Uterus (tissue), 4 donors: ENCODE measurements at places on chromosomes 7 and 10.

DNA sequence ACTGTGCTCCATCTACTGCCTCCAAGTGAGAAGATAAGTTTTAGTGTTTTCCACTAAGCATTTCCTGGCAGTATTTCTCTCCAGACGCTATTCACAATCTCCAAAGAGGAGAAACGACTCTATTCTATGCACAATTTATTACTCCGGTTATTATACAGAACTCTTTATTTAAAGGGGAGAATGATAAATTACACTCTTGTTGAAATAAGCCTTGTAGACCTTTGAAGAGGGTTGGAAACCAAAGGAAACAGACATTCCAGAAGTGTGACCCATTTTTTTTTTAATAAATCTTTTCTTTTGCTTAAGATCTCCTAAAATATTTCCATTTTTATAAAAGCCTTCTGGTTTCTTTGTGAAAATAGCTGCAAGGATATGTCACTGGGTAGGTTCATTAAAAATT, 76.1 kb upstream of the HDAC9 start:
- no peak for DNase-seq

GRCh38 chr10:31353574-31353973, 34.6 kb downstream of the ZEB1 start:
- DNase-seq, result no peak

DNA sequence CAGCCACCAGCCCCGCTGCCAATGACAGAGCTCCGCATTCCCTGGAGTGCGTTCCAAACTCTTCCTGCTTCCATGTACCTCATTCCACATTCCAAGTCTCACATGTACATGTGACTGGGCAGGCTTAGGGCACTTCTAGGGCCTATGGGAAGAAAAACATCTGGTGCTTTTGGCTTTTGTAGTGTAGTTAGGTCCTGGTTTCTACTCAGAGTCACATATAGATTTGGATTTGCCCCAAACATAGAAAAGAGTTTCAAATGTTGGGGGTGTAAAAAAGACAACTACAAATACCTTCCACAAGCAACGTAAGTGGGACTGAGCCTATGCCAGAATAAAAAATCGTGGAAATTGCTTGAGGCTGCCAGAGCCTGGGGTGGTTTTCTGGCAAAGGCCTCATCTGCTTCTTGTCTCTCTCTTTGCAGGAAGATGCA, 84.1 kb downstream of the ZNF467 start:
- no peak for DNase-seq

- no peak for DNase-seq
These were observed 19.7 kb downstream of the CLRN3 start for GRCh38 chr10:127872871-127873600.

DNA sequence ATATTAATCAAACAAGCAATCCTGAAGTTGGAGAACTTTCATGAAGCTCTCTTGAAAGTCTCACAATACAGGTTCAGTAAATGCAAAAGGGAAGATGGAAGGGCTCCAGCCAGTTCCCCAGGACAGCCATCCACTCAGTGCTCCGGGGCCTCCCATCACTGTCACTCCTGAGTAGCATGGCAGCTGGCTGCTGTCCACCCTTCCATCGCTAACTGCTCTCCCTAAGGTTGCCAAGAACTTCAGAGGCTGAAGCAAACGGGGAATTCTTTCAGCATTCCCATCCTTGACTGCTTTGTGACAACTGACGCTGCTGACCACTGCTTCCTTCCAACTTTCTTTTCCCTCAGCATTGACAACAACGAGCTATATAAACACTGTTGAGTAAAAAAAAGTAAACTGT, 69.1 kb downstream of the VPS41 start:
- no peak for DNase-seq

DNA sequence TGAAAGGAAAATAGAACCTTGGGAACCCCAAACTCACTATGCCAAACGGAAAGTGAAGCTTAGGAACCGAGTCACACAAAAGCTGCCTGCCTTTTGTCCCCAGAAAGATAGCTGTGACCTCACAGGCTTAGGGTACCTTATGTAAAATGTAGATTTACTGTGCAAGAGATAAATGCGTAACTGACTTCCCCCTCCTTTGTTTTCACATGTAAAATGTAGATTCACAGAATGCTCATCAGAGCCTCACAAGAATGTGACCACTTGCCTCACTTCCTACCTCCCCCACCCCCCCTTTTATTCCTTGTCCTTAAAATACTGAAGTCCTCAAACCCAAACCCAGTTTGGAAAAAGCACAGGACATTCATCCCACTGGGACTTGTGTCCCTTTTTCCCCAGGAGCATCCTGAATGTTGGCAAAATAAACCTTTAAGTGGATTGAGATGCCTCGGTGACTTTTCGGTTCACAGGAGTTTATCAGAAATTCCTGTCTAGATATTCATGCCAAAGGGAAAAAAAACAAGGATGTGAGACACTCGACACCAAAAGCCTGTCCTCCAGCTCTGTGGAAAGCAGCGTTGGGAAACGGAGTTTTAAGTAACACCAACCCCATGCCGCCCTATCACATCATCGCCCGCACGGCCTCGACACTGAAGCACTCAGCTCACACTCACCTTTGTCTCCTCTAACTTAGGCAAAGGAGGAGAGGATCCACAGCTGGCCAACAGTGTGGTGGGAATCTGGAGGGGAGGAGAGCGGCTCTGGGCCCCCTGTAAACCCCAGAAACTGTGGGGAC, 45.9 kb downstream of the SVIL start:
- DNase-seq, result no peak

GRCh38 chr7:40582539-40582938, 447.7 kb downstream of the SUGCT start:
- no peak for DNase-seq

DNA sequence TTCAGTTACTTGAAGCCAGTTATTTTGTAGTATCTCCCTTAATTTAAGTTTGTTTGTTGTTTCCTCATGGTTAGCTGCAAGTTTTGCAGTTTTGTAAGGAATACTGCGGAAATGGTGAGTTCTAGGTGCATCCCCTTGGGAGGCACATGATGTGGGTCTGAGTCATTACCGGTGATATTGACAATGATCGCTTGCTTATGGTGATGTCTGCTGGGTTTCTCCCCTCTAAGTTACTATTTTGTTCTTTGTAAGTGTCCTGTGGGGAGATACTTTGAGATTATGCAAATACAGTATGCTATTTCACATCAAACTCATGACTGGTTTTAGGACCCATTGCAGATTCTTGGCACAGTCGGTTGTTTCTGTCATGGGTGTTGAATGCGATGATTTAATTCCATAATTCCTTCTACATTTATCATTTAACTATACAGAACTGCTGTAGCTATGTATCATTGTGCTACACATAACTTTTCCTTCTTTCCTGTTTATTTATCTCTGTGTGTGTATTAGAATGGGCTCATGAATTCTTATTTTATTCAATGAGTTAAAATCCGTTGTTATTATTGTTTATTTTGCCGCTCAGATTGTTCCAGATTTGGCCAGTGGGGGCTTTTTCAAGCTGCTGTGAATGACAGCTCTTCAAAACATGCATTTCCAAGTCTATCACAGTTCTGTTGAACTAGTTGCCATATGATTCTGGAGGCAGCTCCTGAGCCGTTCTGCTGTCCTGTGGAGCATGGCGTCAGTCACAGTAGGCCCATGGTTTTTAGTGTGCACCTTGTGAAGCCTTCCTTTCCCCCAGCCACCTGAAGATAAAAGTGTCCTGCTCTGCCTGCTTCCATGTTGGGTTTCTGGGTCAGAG, 18.4 kb downstream of the TSPAN14 start:
- no peak for DNase-seq

- no peak for DNase-seq
These were observed 16.0 kb upstream of the PPIF start for GRCh38 chr10:79331226-79331625.

DNA sequence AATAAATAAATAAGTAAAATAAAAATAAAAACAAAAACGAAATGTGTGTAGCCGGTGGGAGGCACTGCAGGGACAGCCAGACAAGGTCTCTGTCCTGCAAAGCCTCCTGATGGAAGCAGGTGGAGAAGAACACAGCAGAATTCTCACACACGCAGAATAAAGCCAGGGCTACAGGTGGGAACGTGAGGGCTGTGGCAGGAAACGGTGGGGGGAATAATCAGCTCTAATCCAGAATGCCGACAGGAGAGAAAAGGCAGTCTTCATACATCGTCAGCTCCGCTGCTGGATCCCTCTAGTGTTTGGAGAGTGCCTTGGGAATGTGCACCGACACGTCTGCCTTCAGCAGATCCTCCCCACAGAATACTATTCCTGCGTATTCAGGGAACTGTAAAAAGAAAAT, 6.8 kb upstream of the SNX8 start:
- DNase-seq, result no peak

- no peak for DNase-seq
These were observed 33.1 kb downstream of the KAT6B start for GRCh38 chr10:74859546-74859945.
